ENCODE measurements at places on chromosomes 16 and 17. TPM values are rescaled to one million over a fixed set of nuclear protein-coding genes. Genes with fewer than 3 reads are reported as not detected.

The DLX3 gene
- not detected for total RNA-seq

The ESRP2 gene
- under 0.01 TPM for total RNA-seq

The TAC4 gene
- total RNA-seq, result not detected

The LLGL2 gene
- total RNA-seq, result 2.2 TPM

The GP1BA gene
- not detected for total RNA-seq

The CARD14 gene
- total RNA-seq, result not detected

The MAPT gene
- under 0.01 TPM for total RNA-seq

The CYGB gene
- total RNA-seq, result 11.7 TPM

The GP2 gene
- total RNA-seq, result not detected

The WFIKKN1 gene
- total RNA-seq, result under 0.01 TPM

The DBNDD1 gene
- total RNA-seq, result 0.86 TPM

The HOXB1 gene
- total RNA-seq, result not detected

The PARD6A gene
- 0.97 TPM for total RNA-seq

The DBF4B gene
- 7.8 TPM for total RNA-seq

The KRTAP4-4 gene
- total RNA-seq, result not detected

The AXIN2 gene
- total RNA-seq, result 1.9 TPM

The RBFOX1 gene
- not detected for total RNA-seq

The LGALS9B gene
- total RNA-seq, result not detected

The CD300E gene
- total RNA-seq, result not detected

The IRX3 gene
- 0.86 TPM for total RNA-seq

The ALOX12B gene
- total RNA-seq, result not detected

The ATAD5 gene
- 3.9 TPM for total RNA-seq

The GLTPD2 gene
- not detected for total RNA-seq

The KRT33A gene
- not detected for total RNA-seq

The ADAM11 gene
- total RNA-seq, result 0.32 TPM

The FBXW10 gene
- total RNA-seq, result 0.32 TPM

The LAT gene
- 0.64 TPM for total RNA-seq

The CHST5 gene
- total RNA-seq, result under 0.01 TPM

The CNGB1 gene
- not detected for total RNA-seq

The C16orf46 gene
- 0.86 TPM for total RNA-seq

The LGALS3BP gene
- 325 TPM for total RNA-seq
